ENCODE measurements at places on chromosomes 13 and 19.

GRCh38 chr19:57515255-57515654 is 11.9 kb upstream of the ZNF549 start:
- DNase-seq = no peak

GRCh38 chr19:35863018-35863417 is 5.4 kb upstream of the APLP1 start:
- no peak for DNase-seq

DNA sequence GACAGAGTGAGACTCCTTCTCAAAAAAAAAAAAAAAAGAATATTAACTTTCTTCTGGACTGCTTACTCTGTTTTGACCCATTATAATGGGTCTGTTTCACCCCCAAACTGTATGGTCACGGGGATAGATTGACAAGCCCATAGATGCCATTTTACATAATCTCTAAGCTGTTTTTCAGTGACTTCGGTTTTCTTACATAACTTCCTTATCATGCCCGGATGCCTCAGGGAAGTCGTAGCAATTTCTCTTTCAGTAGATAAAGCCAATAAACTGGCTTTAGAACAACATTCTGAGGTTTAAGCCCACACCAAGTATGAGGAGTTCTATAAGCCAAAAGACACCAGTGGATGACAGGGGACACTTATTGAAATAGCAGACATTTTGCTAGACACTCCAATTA is 5.9 kb upstream of the ZNF254 start:
- no peak for DNase-seq

GRCh38 chr13:39335721-39336120 is 267.3 kb downstream of the LHFPL6 start:
- DNase-seq = no peak

DNA sequence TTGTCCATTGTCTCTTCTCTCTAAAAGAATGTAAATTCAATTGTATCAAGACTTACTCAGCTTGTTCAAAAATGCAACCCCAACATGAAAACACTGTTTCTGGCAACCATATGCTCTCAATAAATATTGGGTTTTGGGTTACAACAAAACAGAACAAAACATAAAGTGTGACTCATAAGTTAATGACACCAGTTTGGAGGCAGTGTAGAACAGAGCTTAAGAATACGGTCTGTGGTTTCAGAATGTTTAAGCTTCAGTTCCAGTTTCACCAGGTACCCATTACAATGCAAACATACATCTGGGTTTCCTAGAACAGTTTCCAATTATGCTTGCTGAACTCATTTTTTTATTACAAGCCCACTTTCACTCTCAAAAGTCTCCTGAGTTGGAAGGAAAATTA is 285.8 kb upstream of the PCDH9 start:
- DNase-seq = no peak

- no peak for DNase-seq
Observed at GRCh38 chr19:13839938-13840304, 37.0 kb upstream of the NANOS3 start.

- DNase-seq = no peak
Observed at GRCh38 chr19:35483089-35483488, 7.2 kb downstream of the KRTDAP start.

DNA sequence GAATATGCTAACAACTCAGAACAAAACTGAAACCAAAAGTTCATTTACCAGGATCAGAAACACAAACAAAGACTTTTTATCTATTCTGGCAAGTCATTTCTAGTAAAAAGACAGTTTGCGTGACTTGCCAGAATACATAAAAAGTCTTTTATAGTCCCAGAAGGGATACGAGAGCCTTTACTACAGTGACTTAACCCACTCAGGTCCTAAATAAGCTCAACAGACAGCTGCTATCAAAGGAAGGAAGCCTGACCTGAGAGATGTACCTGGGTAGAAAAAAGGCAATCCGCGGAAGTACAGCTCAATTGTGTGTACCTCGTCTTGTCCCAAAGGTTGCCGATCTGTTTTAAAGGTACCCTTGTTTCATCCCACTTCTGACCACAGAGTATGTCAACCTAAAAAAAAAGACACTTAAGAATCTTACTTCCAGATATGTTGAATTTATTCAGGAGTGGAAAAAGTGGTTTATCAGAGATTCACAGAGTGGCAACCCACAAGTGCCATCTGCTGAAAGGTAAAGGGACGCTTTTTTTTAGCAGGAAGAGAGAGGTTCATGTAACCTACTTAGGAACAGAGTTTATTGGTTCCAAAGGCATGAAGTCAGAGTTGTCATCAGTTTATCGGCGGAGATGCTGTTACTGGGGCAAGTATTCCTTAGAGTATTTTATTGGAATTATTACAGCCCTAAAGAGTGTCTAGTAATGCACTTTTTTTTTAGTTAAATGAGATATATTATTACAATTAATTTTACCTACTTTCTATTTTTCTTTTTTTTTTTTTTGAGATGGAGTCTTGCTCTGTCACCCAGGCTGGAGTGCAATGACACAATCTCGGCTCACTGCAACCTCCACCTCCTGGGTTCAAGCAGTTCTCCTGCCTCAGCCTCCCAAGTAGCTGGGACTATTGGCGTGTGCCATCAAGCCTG is 69.7 kb upstream of the C1QTNF9B start:
- no peak for DNase-seq

Data from NCI-H446 treated with DMSO at 0.1 percent for 48 hours (cell line).